SK-N-DZ (cell line): ENCODE measurements at places on chromosomes 3 and 15.

- DNase-seq: no peak
These were observed 215.6 kb upstream of the VEPH1 start for GRCh38 chr3:157718800-157719199.

- peak; percentile 87 for DNase-seq
These were observed 99.7 kb downstream of the ROBO2 start for GRCh38 chr3:77139624-77140023.

DNA sequence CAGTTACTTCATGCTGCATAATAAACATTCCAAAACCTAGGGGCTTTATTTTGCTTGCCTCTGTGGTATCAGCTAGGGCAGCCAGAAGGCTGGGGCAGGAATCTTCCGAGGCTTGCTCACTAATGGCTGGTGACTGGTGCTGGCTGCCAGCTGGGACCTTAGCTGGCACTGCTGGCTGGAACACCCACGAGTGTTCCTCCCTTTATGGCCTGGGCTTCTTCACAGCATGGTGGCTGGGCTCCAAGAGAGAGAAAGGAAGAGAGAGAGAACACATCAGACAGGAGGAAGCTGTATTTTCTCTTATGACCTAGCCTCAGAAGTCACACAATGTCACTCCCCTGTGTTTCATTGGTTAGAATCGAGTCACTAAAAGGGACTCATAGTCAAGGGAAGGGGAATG is 23.9 kb upstream of the CDCP1 start:
- DNase-seq: no peak

- no peak for DNase-seq
These were observed 456.3 kb downstream of the FOXP1 start for GRCh38 chr3:71127052-71127831.

GRCh38 chr15:77225646-77226045 is 154.7 kb upstream of the TSPAN3 start:
- no peak for DNase-seq

DNA sequence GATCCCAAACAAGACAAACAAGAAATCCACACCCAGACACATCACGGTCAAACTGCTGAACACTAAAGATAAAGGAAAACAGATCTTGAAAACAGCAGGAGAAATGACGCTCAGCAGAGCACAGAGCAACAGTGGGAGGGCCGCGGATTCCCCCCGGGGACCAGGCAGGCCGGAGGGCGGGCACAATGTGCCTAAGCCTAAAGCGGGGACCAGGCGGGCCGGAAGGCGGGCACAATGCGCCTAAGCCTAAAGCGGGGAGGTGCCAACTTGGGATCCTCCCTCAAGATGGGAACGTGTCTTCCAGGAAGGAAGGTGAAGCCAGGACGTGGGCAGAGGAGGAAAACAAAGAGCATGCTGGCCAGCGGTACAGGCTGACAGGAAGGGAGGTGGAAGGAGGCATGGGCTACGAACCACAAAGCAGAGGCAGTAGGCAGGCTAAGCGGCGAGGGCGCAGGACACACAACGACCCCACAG is 31.1 kb downstream of the CYFIP1 start:
- peak; percentile 88 for DNase-seq

DNA sequence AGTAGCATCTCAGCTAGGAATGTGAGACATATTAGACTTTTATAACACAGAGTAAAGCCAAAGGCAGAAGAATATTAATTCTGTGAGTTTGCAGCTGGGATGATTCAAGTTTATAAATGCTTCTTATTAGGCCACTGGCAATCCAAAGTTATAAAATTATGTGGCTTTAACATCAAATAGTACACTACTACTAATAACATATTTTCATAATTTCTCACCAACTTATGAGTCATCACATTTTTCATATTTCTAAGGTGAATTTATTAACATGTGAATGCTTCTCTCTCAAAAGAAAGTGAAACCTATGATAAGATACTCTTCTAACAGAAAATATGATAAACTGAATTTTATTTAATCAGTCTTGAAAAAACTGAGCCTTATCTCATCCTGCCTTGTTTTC is 1348.2 kb upstream of the ALCAM start:
- no peak for DNase-seq

- DNase-seq: no peak
These were observed 148.3 kb downstream of the DNAJB8 start for GRCh38 chr3:128318275-128318941.
